ENCODE measurements at places on chromosomes 13 and 19.
A peak's percentile ranks its signal among the peaks of the same experiment; 100 is the strongest.

GRCh38 chr13:51457086-51457815, 4.4 kb upstream of the INTS6 start:
- DNase-seq: no peak

DNA sequence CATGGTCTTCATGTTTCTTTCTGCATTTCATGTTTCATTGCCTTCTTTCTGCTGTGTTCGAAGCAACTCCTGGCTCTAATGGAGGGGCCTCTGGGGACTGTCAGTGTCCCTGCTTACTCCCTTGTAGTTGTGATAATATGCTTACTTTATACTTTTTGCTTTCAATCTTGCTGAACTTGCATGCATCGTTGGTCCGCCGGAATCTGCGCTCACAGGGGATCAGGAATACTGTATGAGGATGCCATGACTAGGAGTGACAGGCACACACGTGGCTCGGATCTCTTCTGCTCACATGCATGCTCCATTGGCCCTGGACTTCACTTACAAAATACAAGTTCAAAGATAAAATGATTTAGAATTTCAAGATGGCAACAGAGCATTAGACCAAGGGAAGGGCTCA, 108.8 kb downstream of the SIPA1L3 start:
- no peak for DNase-seq

- no peak for DNase-seq
These were observed 72.4 kb downstream of the STK24 start for GRCh38 chr13:98504371-98504963.

DNA sequence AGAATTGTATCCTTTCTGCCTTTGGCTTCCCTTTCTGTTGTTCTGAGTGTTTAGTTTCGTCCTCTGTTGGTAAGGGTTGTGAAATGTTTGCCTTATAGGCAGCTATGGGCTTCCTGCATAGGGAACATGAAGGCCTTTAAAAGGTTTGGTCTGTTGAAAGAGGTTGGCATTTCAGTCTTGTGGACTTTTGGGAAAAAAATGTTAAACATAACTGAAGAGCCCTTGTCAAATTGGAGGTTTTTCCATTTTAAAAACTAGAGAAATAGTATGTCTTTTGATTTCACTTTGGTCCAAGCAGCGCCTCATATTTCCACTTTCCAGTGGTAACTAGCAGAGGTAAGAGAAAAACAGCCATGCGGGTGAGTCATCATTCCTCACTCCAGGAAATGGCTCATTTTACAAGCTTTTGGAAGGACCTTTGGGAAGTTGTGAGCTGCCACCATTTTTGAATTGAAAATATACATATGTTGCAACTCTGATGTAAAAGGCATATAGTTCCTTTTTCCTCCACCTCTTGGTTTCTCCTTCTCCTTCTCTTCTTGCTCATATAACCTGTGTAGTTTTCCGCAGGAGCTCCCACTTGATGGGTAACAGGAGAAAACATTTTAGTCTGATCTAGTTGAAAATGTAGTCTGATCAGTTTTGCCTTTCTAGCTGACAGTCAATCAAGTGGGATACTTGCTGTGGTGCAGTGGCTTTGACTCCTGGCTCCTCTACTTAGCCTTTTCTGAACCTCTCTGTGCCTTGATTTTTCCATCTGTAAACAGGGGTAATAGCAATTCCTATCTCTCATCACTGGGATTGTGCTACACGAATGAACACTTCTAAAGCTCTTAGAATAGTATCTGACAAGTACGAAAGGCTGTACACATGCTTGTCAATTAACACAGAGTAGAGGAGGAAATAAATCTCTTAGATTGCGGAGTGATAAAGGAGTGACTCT, 23.0 kb downstream of the GPC6 start:
- DNase-seq: no peak

DNA sequence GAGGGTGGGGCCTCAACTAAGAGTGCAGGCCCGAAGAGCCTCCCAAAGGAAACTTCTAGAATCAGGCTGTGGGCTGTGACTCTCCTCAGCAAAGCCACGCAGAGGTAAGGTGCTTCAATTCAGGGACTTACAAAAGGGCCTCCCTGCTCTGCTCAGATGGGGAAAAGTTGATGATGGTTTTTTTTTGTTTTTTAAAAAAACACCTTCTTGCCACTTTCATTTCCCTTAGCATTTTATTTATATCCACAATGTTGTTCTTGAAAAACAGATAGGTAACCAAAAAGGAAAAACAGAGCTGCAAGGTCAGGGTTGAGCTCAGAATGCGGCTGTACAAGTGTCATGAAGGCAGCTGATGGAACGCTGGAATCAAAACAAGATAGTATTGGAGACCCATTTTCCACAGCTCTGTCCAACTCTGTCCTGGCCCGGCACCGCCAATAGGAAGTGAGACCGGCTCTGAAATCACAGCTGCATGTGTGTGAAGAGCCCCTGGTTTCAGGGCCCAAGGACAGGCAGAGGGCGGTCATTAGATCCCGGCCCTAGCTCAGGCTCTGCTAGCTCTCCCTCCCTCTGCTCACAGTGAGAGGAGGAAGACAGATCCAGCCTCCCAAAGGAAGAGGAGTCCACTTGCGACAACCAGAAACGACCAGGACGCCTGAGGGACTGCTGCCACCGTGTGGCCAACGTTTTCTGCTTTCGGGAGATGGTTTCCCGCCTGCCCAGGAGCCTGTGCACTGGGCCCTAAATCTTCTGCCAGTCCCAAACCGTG, 58.3 kb downstream of the KLF2 start:
- peak; percentile 66 for DNase-seq

DNA sequence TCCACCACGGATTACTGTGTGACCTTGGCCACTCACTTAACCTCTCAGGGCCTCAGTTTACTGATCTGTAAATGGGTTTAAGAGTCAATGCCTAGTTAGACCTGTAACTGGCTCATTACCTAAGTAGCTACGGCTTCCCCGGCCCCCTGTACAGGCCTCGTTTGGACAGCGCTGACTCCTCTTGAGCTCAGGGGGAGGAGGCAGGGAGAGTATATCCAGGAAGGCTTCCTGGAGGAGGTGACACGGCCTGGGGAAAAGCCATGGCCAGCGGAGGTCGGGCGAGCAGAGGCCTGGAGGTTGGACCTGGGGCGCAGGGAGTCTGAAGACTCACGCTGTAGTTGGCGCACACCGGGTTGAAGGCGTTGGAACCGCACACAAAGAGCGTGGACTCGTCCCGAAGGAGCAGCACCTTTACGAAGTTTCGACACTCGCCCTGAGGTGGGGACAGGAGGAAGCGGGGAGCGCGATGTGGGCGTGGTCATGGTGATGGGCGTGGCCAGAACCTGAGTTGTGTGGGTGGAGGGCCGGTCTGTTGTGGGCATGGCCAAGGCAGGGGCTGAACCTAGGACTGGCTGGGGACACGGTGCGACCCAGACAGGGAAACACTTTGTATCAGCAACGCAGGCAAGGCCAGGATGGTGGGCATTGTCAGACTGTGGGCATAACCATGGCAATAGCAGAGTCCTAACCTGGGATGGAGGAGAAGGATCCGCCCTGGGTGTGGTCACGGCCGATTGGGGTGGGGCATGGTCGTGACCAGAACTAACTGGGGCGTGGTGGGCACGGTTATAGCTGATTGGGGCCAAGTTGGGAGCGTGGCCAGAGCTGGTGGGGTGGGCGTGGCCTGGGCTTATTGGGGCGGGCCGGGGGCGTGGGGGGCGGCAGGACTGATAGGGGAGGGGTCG, 3.6 kb downstream of the SEMA6B start:
- DNase-seq: no peak

- DNase-seq: no peak
These were observed 4.9 kb downstream of the MEIS3 start for GRCh38 chr19:47414469-47414868.

GRCh38 chr13:66222926-66223325, 1007.2 kb downstream of the PCDH9 start:
- no peak for DNase-seq

DNA sequence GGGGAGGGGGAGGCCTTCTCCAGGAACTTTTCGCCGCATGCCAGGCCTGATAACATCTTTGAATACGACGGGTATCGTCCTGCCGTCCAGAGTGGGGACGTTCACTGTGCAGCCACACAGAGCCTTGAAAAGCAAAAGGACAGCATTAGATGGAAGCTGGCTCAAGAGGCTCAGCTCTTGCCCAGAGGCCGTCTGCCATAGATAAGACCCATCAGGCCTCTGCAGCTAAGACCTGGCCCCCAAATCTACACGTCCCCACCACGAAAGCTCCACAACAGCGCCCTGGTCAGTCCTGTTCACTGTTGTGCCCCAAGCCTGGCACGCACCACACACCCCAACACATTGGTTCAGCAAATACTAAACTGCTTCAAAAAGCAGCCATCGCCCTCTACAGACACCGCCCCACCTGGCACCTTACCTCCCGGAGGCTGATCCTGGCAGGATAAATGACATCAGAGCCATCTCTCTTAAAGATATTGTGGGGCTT, 2.1 kb downstream of the DNAJB1 start:
- no peak for DNase-seq

GRCh38 chr13:22944378-22944777, 236.4 kb upstream of the SGCG start:
- DNase-seq: no peak

DNA sequence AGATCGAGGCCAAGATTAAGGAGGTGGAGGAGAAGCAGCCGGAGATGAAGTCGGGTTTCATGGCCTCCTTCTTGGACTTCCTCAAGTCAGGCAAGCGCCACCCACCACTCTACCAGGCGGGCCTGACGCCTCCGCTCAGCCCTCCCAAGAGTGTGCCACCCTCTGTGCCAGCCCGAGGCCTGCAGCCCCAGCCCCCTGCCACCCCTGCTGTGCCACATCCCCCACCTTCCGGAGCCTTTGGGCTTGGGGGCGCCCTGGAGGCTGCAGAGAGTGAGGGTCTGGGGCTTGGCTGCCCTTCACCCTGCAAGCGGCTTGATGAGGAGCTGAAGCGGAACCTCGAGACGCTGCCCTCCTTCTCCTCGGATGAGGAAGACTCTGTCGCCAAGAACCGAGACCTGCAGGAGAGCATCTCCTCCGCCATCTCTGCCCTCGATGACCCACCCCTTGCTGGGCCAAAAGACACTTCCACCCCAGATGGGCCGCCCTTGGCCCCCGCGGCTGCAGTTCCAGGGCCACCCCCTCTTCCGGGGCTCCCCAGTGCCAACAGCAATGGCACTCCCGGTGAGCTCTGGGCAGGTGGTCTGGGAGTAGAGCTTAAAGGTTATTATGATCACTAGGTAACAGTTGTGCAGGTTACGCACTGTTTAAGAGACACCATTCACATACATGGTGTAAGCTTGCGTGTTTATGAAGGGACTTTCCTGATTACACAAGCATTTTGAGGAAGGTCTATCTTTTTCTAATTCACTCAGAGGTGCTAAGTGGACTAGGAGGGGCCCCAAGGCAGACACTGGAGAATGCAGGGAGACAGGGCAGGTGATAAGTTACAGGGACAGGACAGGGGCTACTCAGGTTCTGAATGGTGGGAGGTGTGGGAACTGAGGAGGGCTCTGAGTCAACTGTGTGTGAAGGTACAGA, 8.7 kb downstream of the PRR12 start:
- DNase-seq: no peak

DNA sequence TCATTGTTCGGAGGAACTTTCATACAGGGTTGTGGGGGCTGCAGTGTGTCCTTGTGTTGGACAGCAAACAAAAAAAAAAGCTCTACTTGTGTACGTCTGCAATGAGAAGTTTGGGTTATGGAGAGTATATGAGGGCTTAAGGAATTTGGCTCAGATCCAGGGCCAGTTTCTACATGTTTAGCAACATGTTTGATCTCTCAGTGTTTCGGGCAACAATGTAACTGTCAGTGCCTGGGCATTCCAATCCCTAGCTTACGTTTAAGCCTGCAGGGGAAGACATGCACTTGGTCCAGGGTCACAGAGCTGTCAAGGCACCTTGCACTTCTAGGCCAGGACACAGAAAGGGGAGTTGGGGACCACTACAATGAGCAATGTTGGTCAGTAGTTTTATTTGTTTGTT, 13.9 kb downstream of the ZNF543 start:
- DNase-seq: no peak

DNA sequence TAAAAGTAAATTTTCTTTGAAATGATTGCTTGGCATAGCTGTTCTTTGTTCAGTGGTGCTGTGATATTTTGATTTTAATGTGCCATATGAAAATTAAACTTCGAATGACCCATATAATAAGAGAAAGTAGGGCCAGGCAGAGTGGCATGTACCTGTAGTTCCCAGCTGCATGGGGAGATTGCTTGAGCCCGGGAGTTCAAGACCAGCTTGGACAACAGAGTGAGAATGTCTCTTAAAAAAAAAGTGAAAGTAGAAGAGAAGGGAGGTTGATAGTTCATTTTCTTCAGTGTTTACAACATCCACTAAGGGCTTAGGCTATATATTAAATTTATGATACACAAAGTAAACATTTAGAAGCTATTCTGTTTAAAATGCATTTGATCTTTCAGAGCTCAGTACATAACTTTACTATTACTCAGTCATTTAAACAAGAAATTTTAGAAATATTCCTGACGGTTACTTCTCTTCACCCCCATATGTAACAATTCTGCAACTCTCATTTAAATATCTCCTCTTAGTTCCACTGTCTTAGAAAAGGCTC, 17.2 kb upstream of the RFC3 start:
- no peak for DNase-seq

- no peak for DNase-seq
These were observed 46.4 kb downstream of the RUBCNL start for GRCh38 chr13:46340631-46341111.

- no peak for DNase-seq
These were observed 65.2 kb downstream of the MICU2 start for GRCh38 chr13:21538753-21539152.

- peak; percentile 30 for DNase-seq
These were observed at the start of gene DOCK6 for GRCh38 chr19:11261971-11262839. DOCK6 (minus strand) TSS chr19:11262524; CDS start chr19:11262440, 84 bp downstream.

DNA sequence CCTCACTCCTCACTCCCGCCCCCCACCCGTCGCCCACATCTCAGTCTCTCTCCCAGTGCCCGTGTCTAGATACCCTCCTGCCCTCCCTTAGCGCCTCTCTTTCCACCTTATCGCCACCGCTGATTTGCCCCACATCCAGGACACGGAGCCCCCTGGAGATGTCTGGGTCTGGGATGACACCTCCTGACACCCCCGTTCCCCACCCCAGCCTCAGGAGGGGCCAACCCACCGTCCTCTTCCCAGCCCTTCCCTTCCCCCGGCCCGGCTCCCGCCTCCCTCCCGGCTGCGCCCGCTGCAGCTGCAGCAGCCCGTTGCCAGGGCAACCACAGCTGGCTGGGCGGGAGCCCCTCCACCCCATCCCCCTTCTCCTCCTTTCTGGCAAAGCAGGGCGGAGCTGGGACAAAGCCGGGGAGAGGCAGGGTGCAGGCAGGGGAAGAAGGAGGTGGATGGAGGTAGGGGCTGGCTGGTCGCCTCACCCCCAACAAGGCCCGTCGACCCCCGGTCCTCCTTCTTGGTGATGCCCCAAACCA, 13.5 kb downstream of the DPF1 start:
- DNase-seq: no peak

DNA sequence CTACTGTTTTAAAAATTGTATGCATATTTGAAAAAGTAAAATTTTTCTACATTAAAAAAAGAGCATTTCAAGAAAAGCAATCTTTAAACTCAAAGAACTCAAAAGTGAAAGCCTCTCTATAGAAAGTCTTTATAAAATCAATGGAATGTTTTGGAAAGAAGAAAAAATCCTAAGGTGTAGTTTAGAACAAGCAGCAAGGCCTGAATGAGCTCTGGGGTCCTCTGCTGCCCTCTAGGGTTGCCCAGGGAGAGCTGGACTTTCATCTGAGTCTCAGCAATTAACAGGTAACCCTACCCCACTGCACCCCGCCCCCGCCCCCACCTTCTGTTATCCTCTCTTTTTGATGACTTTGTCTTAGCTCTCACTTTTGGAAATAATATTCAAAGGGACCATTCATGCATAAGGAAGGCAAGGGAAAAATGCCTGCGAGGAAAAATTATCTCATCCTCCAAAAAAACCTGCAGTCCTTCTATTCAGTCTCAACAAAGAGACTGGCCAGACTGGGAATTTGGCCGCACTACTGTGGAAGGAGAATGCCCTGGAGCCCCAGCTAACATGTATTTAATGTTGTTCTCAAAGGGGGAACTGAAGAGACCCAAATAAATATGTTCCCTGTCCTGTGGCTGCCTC, 24.1 kb downstream of the SLC25A30 start:
- DNase-seq: no peak

Data from stimulated activated CD4-positive, alpha-beta T cell treated with anti-CD3 and anti-CD28 coated beads, Interleukin-4, amount 100 ng/mL, for 48 hours (primary cell).